NCI-H2081 treated with DMSO at 0.1 percent for 48 hours (cell line): ENCODE measurements at places on chromosomes 3 and 15.

DNA sequence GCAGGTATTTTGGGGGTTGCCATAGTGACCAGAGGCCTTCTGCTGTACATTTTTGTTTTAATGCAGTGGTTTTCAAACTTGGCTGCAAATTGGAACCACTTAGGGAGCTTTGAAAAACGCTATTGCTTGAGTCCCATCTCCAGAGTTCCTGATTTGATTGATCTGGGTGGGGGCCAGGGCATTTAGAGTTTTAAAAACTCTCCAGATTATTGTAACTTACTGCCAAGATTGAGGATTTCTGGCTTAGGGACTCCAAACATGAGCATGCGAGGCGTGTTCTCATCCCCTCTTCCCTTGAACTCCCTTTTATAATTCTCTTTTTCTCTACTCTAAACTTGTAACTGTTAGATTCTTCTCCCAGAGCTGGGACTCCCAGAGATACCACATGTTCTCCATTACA lies 340.8 kb upstream of the SUCLG2 start:
- DNase-seq = no peak

- no peak for DNase-seq
Measured at GRCh38 chr3:112602217-112602838, 38.6 kb downstream of the CCDC80 start.

DNA sequence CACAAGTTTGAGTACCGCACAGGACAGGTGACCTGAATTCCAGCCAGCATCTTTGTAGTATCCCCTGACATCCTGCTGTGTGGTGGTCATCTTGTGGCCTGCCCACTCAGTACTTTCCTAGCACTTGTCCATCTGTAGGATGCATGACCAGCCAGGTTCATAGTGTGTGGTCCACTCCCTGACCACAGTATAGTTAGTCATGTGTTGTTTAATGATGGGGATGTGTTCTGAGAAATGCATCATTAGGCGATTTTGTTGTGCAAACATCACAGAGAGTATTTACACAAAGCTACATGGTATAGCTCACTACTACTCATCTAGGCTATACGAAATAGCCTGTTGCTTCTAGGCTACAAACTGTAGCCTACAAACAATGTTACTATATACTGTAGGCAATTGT lies 16.9 kb upstream of the RBPMS2 start:
- no peak for DNase-seq

DNA sequence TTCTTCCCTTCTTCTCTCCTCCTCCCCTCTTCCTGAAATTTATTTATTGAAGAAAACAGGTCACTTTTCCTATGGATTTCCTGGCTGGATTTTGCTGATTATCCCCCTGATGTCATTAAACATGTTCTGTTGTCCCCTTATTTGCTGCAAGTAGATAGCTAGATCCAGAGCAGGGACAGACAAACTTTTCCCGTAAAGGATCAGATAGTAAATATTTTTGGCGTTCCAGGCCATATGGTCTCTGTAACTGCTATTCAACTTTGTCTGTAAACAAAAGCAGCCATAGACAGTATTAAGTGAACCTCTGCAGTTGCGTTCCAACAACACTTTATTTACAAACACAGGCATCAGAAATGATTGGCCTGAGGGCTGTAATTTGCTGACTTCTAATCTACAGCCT lies 241.3 kb downstream of the NEK10 start:
- DNase-seq = no peak

DNA sequence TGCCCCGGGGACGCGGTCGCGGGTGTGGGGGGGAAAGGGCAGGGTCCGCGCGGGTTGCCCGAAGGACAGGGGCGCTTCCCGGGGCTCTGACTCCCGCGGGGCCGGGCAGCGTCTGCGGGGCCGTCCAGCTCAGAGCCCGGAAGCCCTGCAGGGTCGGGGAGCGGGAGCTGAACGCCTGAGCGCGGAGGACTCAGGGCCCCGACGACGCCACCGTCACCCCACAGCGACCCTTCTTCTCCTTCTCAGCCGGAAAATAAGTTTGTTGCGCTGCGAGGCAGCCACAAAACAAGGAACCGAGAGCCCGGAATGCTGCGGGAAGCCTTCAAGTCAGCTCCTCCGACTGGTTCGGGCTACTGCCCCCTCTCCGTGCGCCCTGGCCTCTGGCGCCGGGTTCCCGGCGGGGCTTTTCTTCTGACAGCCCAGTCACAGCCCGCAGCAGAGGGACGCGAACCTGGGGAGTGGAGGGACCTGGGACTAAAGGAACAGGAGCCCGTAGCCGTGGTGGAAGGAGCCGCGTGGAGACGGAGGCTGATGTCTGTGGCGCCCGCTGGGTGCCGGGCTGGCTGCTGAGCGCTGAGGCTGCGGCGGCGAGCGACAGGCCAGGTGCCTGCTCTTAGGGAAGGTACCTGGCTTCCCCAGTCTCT lies 484 bp downstream of the CNTN4 start:
- no peak for DNase-seq

DNA sequence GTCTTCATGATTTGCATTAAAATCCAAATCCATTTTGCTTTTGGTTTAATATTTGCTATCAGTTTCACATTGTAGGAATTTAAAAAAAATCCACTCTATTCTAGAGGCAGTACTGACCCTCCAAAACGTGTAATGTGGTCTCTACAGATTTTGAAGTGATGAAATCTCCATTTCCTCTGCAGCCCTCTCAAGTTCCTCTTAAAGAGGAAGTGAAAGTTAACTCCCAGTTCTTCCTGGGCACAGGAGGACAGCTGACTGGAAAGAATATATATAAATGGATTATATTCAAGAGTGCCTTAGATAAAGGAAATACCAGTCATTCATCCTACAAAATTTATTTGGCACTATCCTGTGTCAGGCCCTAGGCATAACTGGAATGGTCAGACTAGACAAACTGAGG lies 83.5 kb upstream of the PLCL2 start:
- no peak for DNase-seq

DNA sequence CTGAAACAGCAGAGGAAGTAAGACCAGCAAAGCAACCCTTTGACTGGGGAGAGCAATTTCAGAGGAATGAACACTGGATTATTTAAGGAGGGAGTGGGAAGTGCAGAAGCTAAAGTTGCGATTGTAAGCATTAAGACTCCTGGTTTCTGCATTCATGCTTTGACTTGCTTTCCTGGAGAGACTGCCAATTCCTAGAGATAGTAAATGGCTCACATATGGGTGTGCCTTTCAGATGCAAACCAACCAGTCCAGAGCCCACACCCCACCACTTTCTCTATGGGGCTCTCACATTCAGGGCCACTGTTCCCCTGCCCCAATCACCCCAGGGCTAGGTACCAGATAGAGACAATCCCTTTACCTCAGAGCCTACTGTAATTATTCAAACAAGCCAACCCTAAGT lies 200.9 kb upstream of the EIF1B start:
- no peak for DNase-seq

GRCh38 chr3:37935756-37936666 lies 54.6 kb upstream of the VILL start:
- DNase-seq = no peak

DNA sequence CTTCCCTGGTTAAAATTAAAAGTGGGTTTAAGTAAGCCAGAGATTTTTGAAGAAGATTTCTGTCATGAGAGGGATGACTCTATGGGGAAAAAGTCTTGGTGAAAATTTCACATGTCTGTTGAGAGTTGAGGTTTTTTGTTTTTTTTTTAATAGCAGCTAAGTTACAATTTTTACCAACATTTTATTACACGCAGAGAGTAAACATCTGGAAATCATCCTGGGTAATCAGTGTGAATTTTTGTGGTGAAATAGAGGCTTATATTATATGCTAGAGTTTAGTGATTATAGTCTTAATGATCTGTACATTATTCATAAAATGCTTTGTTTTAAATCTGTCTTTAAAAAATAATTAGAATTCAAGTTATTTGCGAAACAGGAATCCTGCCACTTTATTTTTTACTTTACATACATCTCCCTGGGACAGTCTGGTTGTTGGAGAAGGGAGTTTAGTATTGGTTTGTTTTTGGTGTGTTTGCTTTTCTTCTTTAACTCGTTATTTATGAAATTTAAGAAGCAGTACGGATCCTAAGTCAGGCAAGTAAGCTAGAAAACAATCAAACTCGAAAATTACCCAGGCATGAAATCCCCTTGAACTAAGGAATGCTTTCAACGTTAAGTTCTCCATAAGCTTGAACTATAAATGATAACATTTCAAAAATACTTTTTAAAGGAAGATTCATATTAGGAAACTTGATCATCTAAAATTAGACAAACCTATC lies 143.4 kb upstream of the TSC22D2 start:
- DNase-seq = no peak

GRCh38 chr3:65575376-65575840 lies 463.3 kb downstream of the MAGI1 start:
- no peak for DNase-seq
